ENCODE measurements at places on chromosomes 4 and X.

- no peak for DNase-seq
Observed at GRCh38 chr4:142272452-142272851, 573.6 kb downstream of the INPP4B start.

DNA sequence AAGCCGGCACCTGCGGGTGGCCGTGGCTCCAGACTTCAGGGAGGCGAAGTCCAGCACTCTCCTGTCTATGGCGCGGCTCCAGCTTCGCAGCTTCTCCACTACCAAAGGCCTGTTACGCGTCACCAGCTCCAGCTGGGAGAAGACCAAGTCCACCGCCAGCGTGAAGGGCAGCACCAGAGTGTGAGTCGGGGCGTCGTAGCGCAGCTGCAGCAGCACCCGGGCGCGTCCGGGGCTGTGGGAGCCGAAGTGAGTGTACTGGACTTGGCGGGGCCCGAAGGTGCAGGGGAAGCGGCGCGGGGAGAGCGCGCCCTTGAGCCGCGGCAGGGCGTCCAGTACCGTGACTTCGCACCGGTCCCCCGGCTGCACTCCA is 444 bp downstream of the FREM3 start:
- no peak for DNase-seq

DNA sequence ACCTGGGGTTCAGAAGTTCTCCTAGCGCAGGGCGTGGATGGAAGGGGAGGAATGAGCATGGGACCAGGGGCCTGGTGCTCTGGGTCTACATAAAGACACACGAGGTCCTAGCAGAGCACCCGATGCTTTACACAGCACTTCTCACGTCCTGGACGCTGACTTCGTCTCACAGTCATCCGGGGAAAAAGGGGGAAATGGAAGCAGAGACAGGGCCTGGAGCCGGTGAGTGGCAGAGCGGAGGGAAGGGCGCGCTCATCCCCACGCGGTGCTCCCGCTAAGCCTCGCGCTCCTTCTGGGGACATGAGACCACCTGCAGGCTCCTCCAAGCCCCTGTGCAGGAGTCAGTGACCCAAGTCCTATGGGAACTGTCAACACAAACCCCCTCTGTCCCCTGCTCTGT is 157.7 kb downstream of the AFAP1 start:
- DNase-seq = no peak

DNA sequence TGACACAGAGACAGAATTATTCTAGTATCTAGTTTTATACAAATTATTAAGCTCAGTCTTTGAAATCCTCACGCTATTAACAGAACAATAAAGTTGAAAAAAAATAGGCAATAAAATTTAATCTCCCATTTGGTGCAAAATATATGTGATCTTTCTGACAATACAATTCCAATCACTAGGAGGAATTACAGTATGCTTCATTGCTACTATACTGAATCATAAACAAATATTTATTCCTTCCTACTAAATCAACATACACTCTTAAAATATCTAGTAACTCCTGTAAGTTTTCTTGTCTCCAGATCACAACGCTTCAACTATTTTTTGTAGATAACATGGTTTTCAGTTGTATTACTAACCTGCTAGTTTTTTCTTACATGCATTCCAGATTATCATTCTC is 45.7 kb downstream of the KLHL8 start:
- DNase-seq = no peak

- no peak for DNase-seq
Observed at GRCh38 chr4:86749121-86749520, 100.1 kb downstream of the SLC10A6 start.

DNA sequence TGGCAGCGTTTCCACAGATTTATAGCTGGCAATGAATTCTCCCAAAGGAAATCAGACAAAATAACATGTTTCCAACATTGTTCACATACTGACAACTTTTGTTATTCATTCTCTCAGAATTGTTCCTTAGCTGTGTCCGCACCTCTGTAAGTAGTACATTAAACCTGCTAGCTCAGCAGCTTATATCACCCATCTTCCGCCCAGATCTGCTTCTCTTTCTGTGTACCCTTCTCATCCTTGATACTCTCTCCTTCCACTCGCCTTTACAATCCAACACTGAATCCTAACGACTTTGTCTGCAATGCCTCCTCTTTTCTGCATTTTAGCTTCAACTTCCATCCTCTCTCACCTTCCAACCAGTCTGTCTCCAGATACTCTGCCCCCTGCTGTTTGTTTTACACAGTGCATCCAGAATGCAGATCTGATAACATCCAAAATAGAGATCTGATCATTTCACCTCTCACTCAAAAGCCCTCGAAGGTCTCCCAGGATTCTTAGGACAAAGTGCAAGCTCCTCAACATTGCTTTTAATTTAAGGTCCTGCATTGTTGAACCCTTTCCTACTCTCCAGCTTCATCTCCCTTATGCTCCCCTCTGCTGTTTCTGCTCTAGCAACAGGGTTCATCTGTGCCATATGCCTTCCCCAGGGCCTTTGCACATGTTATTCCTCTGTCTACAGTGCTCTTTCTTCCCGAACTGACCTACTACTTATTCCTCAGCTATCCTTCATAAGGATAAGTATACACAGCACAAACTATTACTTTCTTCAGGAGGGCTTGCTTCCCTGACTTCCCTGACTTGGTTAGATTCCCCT is 67.3 kb upstream of the VBP1 start:
- DNase-seq = no peak

DNA sequence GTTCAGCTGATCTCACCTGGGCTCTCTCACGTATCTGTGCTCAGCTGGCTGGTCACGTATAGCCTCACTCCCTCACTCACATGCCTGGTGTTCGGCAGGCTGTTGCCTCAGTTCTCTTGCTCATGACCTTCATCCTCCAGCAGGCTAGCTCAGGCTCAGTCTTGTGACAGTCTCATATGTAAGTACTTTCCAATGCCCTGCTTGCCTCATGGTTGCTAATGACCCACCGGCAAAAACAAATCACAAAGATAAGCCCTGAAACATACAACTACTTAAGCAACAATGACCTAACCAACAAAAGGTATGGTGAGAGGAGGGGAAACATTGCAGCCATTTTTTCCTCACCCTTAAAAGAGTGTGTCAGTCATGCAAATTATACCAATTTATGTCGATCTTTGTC is 25.0 kb downstream of the MEPE start:
- no peak for DNase-seq

Data from GM18507 (cell line).